CD4-positive, alpha-beta T cell treated with Interleukin-6 at 100 ng/mL for 8 hours (primary cell): ENCODE measurements at places on chromosomes 2 and 18.
A peak's percentile ranks its signal among the peaks of the same experiment; 100 is the strongest.

- no peak for DNase-seq
Observed at GRCh38 chr2:72024451-72025175, 123.0 kb downstream of the CYP26B1 start.

- no peak for DNase-seq
Observed at GRCh38 chr2:72896446-72896845, 9.2 kb downstream of the SPR start.

GRCh38 chr2:58612973-58613372 lies 371.8 kb upstream of the FANCL start:
- DNase-seq = no peak

GRCh38 chr2:25521126-25521525 lies 152.3 kb downstream of the DTNB start:
- DNase-seq = no peak

DNA sequence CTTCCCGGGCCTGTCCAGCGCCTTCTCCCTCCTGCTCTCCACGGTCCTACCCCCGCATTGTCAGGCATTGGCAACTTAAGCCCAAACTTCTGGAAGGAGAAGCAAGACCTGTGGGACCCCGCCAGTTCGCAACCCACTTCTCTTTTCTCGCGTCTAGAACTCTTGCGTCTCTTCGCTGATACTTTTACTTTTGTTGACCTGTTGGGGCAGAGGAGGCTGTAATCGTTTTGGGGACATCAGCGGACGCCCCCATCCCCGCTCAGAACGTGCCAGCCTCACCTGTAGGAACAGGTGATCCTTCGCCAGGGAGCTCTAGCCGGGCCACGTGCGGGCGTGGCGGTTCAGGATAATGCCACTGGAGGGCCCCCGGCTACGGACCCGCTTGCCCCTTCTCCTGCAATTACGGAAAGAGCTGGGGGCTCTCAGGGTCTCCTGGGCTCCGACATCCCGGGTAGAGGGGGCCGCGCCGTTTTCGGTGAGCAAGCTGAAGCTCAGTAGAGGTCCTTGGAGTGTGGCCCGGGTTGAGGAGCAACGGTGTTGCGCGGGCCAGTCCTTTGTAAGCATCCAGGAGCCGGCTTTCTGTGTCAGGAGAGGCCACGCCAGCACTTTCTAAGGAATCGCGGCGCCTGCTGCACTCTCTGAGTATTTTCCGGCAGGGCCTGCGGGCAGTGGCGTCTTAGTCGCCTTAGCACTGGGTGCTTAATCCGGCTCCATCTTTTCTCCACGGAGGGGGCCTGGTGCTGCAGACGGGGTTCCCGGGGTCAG lies 1.6 kb downstream of the MTCL1 start:
- peak; percentile 19 for DNase-seq

GRCh38 chr2:44938287-44939105 lies 3.0 kb upstream of the SIX3 start:
- no peak for DNase-seq

DNA sequence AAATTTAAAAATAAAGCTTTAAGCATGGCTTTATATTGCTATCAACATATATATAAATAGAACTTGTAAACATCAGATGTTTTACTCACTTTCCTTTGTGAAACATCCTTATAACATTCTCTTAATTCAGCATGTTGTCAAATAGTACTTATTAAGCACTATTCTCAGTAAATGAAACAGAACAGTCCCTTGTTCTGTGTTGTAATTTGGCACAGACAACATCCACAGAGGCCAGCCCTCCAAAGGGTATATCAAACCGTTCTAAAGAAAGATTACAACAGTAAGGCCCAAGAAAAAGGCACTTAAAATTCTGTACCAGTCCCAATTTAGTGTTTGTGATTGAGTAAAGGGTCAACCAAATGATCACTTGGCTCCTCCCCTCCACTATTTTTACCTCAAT lies 46.0 kb downstream of the GAREM1 start:
- DNase-seq = no peak

DNA sequence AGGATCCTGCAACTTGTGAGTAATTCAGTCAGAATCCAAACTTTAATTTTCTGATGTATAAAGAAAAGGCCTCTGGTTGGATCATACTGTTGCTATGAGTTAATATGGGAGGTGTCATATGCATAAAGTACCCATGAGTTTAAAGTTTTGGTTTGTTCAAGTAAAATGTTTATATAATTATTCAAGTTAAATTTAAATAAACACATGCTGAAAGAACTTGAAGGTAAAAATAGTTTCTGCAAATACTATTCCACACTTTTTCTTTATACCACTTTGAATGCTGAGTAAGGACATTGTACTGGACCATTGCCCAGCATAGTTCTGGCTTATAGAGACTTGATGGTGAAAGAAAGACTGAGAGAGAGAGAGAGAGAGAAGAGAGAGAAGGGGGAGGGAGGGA lies 30.7 kb downstream of the PKP4 start:
- no peak for DNase-seq

DNA sequence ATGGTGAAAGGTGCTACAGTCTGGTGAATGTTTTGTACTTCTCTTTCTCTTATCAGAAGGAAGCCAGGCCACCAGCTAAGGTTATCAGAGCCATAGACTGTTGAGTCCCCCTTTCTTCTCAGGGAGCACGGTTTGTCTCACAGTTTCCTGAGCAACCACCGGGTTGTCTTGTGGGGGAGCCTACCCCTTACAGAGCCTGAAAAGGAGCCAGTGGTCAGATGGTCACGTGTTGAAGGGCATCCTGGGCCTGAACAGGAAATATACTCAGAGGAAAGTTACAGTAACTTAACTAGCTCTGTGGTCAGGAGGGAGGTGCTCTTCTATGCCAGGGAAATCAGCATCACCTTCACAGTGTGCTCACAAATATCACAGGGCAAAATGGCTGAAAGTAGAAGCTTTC lies 11.6 kb downstream of the CD28 start:
- DNase-seq = peak; percentile 73

DNA sequence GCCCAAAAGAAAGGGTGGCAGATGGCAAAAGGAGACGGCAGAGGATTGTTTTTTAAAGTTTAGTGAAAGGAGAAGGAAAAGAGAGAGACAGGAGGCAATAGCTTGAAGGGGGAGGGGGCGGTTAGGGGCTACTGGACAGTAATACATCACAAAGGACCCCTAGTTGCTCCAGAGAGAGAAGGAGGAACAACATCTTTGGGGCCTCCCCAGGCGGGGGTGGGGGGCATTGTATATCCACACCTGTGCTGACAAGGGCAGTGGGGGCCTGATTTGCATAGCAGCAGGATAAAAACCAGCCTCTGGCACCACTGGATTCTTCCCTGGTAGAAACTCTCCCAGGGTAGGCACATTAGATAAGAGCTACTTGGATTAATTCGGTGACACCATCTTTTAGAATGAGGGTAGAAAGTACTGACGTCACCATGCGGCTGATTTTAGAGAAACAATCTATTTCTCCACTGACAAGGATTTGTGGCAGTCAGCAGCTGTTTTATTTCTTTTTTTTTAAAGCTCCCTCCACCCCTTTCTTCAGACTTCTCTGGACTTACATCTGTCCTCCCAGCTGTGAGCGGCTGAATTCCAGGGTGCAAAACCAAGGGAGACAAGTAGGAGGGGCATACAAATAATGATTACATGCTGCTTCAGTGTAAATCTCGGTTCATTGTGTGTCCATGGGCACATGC lies 199.8 kb upstream of the NRP2 start:
- DNase-seq = no peak

GRCh38 chr18:80191907-80192652 lies 55.2 kb downstream of the PARD6G start:
- no peak for DNase-seq

DNA sequence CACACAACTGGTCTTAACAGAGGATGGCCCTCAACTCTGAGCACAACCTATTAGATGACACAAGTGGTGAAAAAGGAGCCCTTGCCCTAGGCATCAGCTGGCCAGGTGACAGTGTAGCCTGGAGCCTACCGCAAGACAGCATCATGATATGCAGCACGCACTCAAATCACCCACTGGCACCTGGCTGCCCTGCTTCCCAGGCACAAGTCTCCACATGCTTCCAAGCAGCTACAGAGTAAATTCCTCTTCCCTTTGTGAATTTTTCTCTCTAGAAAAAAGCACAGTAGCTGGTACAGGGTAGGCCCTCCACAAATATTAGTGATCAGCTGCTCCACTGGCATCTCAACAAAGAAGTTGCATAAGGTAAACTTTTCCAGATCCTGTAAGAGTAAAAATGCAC lies 6.0 kb downstream of the FBXO15 start:
- no peak for DNase-seq

GRCh38 chr2:207505728-207506127 lies 24.0 kb upstream of the CREB1 start:
- no peak for DNase-seq

DNA sequence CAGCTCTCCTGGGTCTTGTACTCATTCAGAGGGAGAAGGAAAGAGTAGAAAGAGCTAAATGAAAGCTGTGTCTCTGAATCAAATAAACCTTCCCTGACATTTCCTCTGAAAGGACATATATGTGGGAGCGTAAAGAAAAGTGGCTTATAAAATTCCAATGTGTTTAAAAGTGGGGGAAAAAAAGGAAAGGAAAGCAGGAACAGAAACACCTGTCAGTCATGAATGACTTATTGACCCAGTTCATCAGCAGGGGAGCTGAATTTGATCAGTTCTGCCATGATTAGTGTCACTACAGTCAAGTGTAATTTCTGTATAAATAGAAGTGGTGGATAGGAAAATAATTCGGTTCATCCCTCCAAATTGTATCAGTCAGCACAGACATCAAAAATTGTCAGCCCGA lies 382.5 kb downstream of the ERBB4 start:
- no peak for DNase-seq

- DNase-seq = no peak
Observed at GRCh38 chr2:156472686-156473085, 36.5 kb downstream of the GPD2 start.

GRCh38 chr18:68447286-68447685 lies 267.6 kb downstream of the TMX3 start:
- DNase-seq = no peak

DNA sequence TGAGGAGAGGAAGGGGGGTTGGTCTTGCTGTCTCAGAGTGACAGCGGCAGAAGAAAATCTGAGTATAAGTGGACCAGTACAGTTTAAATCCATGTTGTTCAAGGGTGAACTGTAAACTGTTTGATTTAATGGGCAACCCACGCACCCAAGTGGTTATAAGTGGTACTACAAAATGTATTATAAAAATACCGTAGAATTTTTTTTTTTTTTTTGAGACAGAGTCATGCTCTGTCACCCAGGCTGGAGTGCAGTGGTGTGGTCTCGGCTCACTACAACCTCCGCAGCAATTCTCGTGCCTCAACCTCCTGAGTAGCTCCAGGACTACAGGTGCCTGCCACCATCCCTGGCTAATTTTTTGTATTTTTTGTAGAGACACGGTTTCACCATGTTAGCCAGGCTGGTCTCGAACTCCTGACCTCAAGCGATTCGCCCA lies 2.1 kb upstream of the CHCHD5 start:
- DNase-seq = peak; percentile 59

GRCh38 chr2:175399326-175399725 lies 217.8 kb upstream of the ATP5MC3 start:
- DNase-seq = no peak

- DNase-seq = no peak
Observed at GRCh38 chr2:188870289-188870688, 103.9 kb upstream of the COL3A1 start.

GRCh38 chr2:28393114-28393836 lies 617 bp downstream of the FOSL2 start:
- peak; percentile 33 for DNase-seq

- DNase-seq = no peak
Observed at GRCh38 chr2:71944806-71945602, 202.7 kb downstream of the CYP26B1 start.

DNA sequence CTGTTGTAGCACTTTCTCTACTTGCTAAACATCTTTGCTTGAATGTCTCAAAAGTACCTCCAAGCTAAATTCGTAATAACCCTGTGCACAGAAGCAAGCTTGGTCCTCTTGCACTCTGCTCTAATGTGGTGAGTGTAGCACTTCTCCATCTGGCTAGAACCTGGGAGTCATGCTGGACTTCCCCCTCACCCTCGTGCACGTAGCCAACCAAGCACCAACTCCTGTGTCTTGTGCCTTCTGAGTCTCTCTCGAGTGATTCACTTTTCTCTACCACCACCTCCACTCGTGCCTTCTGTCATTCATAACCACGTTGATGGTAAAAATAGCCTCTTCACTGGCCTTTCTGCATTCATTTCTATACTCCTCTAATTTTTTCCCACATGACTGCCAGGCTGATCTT lies 91.9 kb upstream of the KCNE4 start:
- DNase-seq = no peak

- no peak for DNase-seq
Observed at GRCh38 chr2:109407276-109408042, 206.3 kb downstream of the SEPTIN10 start.

GRCh38 chr2:38232454-38232853 lies 144.6 kb downstream of the ATL2 start:
- DNase-seq = no peak

DNA sequence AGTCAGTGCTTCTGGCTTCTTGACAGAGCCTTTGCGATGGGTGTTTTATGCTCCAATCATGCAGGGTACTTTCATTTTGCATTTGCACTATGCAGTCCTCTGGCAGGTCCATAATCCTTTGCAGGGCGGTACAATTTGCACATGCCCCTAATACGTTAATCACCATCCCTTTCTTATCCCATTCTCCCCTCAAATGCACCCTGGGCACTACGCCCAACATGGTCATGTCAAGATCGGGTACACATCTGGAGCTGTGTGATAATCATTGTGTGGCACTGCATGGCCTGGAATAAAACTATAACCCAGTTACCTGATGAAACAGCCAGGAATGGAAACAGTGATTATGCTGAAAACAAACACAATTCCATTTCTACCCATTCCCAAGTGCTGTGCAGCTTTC lies 27.7 kb downstream of the LOXHD1 start:
- DNase-seq = no peak

DNA sequence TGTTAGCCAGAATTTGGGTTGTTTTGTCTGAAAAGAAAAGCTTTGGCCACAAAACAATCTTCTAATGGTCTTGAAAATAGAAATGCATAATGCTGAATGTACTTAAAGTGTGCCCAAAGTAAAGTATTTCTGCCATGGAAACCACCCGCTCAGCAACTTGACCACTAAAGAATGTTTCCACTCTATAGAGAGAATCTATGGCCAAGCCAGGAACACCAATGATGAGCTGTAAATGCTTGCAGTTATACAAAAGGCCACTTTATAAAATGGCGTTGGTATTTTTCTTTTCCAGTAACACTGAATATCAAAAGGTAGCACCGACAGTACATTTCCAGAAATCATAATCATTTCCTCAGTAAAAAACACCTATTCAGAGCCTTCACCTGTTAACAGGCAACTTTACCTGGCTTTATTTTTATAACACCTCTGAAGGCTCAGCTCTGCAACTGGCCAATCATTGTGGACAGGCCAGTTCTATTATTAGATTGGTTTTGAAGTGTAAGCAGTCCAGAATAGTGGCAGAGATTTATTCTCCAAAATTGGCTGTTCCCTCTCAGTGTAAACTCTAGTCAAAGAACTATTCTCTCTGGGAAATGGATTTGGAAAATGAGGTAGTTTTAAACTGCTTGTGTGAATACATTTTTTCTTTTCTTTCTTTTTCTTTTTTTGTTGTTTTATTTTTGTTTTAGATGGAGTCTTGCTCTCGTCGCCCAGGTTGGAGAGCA lies 36.1 kb downstream of the SLC40A1 start:
- DNase-seq = no peak

GRCh38 chr2:208148803-208149202 lies 2.8 kb upstream of the CRYGB start:
- DNase-seq = no peak
